Fibroblast of skin of left biceps (primary cell): ENCODE measurements at places on chromosomes 4 and X.
A peak's percentile ranks its signal among the peaks of the same experiment; 100 is the strongest.

- DNase-seq = no peak
Observed at GRCh38 chr4:40301603-40302002, 33.5 kb upstream of the CHRNA9 start.

DNA sequence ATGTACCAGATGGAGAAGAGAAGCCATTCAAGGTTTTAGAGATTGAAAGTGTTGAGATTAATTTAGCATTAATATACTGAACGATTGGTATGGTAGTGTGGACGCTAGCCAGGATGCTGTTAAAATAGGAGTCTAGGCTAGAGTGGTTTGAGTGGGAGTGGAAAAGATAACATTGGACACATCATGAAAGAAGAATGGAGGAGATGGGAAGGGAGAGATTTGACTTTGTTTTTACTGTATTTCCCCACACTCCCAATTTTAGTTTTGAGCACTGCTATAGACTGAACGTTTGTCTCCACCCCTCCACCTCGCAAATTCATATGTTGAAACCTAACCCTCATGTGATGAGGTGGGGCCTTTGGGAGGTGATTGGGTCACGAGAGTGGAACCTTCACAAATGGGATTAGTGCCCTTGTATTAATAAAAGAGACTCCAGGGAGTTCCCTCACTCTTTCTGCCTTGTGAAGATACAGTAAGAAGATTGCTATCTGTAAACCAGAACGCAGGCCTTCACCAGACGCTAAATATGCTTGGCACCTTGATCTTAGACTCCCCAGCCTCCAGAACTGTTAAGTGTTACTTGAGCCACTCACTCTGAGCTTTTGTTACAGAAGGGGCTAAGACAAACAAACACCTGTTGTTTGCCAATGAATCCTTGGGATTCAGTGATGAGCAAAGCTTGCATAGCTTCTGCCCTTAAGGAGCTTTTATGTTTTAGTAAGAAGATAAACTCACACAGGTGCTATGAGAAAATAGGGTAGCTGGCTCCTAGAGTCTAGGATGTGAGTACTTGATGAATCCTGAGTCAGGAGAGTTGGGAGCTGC is 25.8 kb downstream of the USP9X start:
- no peak for DNase-seq

GRCh38 chr4:105061136-105061696 is 85.5 kb upstream of the TET2 start:
- DNase-seq = no peak

DNA sequence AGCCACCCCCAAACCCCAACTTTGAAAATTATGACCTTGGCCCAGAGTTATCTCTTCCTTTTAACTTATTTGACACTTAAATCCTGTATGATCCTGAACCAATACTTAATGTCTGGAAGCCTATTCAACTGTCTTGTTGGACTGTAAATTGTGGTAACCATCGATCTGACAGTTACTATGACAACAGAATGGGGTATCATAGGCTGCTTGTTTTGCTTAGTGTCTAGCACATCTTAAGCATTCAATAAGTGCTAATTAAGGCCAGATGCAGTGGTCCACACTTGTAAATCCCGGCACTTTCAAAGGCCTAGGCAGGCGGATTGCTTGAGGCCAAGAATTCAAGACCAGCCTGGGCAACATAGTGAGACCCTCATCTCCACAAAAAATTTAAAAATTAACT is 175.0 kb downstream of the APBB2 start:
- no peak for DNase-seq

DNA sequence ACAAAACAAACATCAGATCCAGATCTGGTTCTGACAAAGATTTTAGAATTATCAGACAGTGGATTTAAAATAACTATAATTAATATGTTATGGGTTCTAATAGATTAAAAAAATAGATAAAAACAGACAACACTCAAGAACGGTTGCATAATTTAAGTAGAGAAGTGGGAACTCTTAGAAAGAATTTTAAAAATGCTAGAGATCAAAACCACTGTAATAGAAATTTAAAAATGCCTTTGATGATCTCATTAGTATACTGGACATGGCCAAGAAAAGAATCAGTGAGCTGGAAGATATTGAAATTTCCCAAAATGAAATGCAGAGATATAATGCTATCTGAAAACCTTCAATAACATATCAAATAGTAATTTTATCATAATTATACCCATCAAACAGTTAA is 28.3 kb upstream of the DYNLT3 start:
- DNase-seq = no peak

GRCh38 chrX:155841232-155841631 is 39.9 kb upstream of the VAMP7 start:
- DNase-seq = no peak

GRCh38 chr4:1713003-1713851 is 1.1 kb upstream of the SLBP start:
- no peak for DNase-seq

GRCh38 chr4:1060621-1061020 is 49.2 kb downstream of the FGFRL1 start:
- DNase-seq = no peak

DNA sequence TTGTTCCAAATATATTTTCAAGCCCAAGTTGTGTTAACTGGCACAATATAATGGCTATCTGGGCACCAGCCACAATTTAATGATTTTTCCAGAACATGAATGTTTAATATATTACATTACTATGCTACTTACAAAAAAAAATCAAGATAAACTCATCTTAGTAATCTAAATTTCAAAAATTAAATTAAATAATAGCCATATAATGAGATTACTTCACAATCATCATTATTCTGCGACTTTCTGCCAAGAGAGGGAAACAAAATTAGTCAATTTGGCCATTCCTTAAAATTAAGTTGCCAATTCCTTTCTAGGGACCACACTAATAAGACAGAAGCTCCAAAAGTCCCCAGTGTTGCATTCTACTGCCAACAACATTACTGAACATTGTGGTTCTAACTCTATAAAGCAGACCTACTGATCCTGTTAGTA is 7.5 kb downstream of the NEK1 start:
- DNase-seq = no peak

DNA sequence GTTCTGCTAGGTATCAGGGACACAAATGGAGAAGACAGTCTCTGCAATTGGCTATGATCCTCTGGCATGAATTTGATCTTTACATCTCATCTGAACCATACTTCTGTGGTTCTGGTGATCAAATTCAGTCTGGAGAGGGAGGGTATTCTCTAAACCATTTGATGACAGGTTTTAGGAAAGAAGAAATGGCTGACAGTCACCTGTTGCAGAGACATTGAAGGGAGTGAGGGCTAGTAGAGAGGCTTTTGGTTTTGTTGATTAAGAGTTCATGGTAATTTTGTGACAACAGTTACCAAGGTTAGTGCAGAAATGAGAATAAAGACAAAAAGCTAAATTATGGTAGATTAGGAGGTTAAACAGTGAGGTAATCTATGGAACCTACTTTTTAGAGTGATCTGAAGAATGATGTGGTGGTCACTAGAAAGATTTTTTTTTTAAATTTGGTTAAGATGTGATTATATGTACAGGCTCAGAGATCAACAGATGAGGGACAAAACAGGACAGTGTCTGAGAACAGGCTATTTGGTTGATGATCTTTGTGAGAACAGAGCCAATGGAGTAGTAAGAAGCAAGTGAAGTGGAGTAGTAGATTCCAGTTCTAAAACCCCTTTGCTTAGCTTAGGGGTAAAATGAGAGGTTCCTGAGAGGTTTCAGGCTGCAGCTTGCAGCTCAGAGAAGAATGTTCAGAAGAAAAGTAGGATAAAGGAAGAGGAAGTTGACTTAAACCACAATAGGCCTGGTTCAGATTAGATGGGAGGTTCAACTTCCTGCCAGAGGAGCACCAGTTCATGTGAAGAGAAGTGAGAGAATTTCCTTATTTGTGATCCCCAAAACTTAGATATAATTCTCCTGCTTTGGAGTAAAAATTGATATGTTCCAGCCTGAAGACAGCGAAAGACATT is 34.7 kb downstream of the VSIG4 start:
- DNase-seq = no peak

GRCh38 chr4:142065086-142065647 is 428.8 kb downstream of the IL15 start:
- DNase-seq = peak; percentile 32

DNA sequence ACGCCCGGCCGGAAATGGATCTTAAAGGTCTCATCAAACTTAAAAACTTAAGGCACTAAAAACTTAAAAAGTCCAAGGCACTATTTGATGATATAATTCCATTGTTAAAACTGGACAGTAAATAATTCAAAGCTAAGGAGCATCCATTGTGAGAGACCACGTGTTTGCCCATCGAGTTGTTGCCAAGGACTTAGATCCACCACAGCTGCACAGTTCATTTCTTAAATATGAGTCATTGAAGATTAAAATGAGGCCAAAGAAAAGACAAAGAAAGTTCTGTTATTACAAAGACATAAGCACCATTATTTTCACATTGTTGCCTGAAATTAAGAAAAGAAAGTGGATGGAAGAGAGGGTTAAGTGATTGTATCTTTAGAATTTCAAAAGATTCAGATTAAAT is 411.5 kb upstream of the FTHL17 start:
- DNase-seq = no peak

DNA sequence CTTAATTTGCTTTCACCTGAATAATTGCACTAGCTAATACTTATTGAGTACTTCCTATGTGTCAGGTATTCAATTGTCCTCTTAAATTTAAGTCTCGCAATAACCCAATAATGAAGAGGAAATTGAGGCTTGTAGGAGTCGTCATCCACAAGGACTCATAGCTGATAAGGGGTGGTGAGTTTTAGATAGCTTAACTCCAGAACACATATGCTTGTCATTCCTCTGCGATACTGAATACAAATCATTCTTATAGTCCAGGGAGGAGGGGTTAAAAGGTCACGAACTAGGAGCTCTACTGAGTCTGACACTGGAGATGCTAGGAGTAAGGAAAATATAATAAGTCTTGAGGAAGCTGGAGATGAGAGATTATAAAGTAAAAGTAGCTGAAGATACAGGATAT is 1.4 kb upstream of the PACRGL start:
- DNase-seq = no peak

GRCh38 chr4:589219-589963 is 13.3 kb upstream of the TMEM271 start:
- no peak for DNase-seq

DNA sequence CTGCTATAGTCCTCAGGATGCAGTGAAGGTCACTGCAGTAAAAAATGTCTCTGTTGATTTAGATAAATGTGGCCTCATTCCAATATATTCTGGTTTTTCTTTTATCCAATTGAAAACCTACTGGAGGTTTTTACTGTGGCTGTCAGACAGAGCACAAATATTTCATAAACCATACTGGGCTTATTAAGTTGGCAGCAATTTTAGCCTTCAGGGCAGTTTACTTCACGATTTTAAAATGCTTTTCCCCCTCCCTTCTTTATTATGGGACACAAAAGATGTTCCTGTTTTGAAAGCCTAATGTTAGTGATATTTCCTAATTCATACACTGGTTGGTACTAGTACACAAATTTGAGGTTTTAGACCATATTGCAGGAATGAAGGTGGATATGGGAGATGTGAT is 939.4 kb downstream of the C4orf33 start:
- no peak for DNase-seq

DNA sequence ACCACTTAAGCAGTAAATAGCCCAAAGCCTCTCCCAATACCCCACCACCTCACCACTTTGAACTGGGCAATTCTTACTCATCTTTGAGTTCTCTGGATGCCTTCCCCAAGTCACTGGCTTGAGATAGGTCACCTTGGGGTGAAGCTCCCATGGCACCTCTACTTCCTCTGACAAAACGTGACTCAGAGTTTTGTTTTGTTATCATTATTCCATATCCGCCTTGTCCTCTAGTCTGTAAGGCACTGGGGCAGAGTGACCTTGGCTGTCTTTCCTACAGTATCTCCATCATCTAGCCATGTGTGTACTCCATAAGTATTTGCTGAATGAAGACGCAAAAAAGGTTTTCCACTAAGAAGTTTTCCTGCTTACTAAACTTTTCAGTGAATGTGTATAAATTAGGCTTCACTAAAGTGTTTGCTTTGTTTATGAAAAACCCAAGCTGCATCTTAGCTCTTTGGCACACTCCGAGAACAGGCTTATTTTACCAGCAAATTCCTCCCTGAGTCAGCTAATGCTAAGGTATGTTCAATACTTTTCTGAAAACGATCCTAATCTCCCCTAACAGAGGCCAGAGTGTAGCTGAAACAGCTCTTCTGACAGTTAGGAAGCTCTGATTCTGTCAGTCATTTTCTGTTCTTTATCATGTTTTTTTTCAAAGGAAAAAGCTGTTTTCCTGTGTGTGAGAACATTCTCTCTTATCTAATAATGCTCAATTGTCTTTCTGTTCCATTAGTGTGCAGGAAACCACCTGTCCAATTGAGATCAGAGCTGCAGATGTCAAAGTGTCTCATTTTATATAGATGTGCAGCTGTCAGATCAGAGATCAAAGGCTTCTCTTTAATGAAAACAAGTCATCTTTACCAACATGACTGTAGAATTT is 30.2 kb upstream of the TSPAN5 start:
- DNase-seq = no peak

GRCh38 chr4:74891037-74891436 is 41.9 kb upstream of the PARM1 start:
- DNase-seq = no peak

- DNase-seq = no peak
Observed at GRCh38 chr4:106063009-106063408, 167.7 kb downstream of the NPNT start.

- no peak for DNase-seq
Observed at GRCh38 chr4:62835631-62836030, 1573.6 kb downstream of the TECRL start.

DNA sequence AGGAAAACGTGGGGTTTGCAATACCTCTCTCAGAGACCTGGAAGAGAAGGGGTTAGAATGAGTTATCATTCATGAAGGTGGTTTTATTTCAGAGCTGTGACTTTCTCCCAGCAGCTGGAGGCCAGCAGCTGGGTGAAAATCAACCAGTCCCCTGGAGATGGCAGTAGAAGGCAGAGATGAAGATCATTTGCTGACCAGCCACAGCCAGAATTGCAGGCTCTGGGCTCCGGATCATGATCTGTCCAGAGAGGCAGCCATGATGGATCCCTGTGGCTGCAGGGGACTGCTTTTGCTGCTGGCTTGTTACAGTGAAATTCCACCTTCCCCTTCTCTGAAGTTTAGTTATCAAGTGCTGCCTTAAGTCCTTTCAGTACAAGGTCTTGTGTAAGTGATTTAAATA is 46.9 kb upstream of the TAB3 start:
- no peak for DNase-seq

DNA sequence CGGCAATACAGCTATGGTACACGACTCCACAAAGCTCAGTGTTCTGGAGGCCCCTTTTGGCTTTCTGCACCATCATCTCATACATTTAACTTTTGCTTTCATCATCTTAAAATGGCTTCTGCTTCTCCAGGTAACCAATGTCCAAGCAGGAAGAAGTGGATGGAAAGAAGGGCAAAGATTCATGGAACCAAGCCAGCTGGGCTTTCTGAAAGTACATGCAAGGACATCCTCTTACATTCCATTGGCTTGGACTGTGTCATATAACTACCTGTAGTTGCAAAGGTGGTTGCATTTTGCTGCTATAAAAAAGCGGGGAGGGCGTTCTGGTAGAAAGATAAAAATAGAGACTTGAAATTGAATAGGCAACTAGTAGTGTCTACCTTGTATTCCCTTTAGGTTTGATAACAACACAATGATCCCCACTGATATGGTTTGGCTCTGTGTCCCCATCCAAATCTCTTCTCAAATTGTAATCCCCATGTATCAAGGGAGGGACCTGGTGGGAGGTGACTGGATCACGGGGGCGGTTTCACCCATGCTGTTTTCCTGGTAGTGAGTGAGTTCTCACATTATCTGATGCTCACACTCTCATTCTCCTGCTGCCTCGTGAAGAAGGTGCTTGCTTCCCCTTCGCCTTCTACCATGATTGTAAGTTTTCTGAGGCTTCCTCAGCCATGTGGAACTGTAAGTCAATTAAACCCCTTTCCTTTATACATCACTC is 6.7 kb upstream of the FHIP1A start:
- DNase-seq = no peak
